ENCODE measurements at places on chromosomes 5 and 9.

DNA sequence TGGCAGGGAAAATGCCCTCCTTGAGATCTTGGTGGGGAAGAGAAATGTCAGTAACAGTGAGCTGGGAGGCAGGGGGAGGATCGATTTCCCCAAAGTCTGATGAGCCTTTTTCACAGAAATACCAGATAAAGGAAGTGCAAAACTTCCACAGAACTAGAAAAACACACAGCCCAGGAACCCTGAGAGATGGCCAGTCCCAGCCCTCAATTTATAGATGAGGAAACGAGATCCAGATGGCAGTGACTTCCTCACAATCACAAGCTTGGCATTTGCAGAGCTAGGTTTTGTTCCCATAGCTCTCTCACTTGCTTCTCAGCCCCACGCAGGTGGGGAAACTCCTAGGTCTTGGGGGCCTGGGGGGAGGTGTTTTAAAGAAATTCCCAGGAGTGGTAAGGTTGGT lies 3.8 kb upstream of the GGTA1 start:
- DNase-seq = no peak

DNA sequence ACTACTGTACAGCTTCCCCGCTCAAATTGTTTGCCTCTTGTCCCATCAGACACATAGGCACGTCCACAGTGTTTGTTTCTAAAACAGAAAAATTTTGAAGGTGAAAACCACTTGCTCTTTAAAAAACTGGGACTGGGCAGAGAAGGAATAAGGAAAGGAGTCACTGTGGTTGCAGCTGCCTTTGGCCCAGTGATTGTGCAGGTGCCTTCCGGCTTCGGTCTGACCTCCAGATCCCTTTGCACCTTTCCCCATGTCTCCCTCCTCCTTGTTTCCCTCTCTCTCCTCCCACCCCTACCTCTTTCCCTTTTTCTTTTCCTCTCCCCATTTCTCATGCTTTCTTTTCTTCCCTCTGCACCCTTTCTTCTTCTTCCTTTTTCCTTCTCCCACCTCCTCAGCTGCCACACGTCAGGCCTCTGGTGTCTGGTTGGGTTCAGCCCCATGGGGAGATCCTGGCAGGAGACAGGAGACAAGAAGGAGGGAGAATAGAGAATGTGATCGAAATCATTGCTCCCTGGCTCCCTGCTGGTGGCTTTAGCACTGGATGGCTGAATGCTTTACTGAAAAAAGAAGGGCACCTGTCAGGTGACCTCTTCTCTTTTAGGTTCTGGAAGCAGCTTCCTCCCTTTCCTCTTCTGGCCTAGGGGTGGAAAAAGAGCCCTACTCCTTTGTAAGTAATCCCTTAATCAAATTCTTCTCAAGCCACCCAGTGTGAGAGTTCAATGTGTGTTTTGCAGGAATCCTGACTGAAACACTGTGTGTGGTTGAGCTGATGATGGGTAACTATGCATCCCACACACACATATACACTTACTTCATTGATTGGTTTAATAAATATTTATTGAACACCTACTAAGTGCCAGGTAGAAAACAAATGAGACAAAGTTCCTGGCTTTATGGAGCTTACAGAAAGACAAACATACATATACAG lies 267.3 kb downstream of the MAST4 start:
- no peak for DNase-seq

GRCh38 chr9:87461256-87461655 lies 36.4 kb upstream of the DAPK1 start:
- no peak for DNase-seq

DNA sequence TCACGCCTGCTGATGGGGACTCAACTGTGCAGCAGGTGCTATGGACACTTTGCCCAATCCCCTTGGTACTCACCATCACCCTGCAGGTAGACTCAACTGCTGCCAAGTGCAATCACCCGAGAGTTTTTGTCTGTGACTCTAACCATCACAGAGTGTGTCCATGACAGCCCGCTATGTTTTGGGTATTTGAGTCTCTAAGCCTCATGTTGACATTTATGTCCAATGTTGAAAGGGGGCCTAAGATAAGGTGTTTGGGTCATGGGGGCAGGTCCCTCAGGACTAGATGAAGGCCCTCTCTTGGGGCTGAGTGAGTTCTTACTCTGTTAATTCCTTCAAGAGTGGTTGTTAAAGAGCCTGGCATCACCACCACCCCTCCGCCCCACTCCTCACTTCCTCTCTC lies 44.1 kb upstream of the GABRP start:
- DNase-seq = no peak

GRCh38 chr9:97889941-97890887 lies 32.1 kb downstream of the TRMO start:
- DNase-seq = no peak

- peak; percentile 25 for DNase-seq
These were observed 115.4 kb downstream of the EGFLAM start for GRCh38 chr5:38373743-38374142.

DNA sequence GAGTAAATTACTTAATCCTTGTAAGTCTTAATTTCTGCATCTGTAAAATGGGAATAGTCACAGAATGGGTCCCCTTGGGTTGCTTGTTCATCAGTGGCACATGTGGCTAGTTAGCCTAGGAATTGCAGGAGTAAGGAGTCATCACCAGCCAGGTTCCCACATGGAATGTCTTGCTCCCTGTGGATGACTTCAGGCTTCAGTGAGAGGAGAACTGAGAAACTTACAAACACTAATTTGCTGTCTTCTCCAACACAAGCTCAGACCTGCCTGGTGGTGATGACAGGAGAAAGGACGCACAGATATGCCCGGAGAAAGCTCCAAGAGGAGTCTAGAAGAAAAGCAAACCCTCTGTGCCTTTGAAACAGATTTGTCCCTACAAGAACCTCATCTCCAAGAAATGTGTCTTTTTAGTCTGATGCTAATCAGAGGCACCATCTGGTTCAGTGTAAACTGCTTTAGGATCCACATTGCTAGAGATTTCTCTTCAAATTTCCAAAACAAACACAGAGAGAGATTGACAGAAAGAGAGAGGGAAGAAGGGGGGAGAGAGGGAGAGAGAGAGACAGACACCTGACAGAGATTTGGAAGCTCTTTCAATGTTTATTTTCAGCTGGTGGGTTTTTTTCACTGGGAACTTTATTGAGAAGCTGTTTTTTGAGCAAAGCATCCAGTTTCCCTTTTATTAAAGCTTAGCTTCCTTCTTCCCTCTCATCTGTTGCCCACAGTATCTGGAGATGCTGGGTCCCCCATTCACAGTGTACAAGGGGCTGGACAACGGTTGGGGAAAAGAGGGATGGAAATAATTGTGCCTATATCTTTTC lies 128.3 kb downstream of the DOCK2 start:
- no peak for DNase-seq

DNA sequence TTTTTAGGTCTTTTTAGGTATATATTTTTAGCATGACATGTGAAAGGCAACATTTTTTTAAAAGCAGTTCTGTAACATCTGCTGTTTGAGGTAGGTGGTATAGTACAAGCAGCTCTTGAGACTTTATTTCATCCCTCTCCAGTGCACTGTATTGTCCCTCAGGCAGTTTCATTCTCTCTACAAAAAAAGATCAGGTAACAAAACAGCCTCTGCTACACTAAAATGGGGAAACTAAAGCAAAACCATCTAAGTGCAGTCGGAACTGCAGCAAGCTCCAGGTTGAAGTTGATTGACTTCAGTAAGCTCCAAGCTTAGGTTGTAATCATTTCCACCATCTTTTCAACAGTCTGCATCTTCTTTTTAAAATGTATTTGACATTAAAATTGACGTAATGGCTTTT lies 195.6 kb downstream of the DEPDC1B start:
- no peak for DNase-seq

DNA sequence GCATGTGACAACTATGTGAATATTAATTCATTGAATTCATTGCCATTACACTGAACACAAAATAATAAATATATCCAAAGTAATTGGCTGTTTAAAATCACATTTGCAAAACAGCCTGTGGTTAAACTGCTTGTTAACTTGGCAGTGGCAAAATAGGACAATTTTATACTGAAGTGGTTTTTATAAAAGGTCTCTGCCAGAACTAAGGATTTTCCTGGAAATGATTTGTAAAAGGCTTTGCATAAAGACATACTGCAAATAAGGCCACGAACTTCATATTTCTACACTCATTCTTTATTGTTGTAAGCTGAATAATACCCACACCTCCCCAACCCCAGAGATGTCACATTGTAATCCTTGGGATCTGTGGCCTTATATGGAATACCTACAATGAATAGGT lies 370.3 kb upstream of the RGMB start:
- DNase-seq = no peak

DNA sequence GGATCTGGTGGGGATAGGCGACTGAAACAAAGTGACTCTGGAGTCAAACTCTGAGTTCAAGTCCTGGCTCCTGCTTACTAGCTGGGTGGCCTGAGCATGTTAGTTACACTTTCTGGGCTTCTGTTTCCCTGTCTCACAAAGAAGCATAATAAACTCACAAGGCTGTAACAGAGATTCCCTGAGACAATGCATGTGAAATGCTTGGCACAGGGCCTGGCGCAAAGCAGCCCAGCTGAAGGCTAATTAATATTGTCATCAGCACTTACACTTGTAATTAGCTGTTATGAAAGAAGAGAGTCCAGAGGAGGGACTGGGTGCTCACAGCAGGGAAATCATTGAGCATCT lies 64.1 kb upstream of the SPOCK1 start:
- DNase-seq = no peak

GRCh38 chr5:149466457-149466972 lies 84.7 kb downstream of the CSNK1A1 start:
- peak; percentile 90 for DNase-seq

DNA sequence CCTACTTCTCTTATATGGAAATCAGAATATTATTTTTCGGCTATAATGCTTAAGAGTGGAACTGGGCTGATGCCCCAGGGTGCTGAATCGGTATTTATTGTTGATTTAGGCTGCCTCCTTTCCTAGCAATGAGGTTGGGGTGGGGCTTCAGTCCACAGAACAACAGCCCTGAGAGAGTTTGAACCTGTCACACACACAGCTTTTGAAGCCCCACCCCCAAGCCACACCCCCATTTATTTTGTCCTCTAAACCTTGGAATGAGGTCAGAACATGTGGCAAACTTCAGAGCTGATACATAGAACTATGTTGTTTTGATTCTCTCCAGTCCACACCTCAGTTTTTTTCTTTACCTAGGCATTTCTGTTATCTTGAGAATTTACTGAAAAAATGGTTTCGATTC lies 51.7 kb upstream of the CAMK4 start:
- no peak for DNase-seq

DNA sequence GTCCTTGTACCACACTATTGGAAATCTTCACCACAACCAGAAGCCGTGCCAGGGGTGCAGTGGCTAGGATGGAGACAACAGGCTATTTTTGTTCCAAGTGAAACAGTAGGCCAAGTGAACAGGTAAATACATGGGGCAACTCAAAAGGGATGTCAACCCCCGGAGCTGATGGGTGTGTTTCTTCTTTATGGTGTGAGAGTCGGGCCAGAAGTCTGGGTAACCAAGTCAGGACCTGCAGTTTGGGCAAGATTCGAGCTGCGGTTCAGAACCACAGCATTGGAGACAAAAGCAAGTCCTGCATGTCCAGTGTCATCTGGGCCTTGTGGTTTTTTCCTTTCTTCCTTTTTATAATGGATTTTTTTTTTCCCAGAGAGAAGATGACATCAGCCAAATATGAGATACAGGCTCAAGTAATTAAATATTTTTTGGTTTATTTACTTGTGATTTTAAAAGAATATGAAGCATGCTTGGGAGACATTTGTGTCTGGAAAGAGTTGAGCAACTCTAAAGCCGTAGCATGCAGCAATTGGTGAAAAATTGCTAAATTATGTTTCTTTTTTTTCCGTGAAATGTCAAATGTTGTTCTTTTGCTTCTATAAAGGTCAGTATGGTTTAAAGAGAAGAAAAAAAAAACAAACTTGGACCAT lies 261.6 kb downstream of the ARRDC3 start:
- no peak for DNase-seq

DNA sequence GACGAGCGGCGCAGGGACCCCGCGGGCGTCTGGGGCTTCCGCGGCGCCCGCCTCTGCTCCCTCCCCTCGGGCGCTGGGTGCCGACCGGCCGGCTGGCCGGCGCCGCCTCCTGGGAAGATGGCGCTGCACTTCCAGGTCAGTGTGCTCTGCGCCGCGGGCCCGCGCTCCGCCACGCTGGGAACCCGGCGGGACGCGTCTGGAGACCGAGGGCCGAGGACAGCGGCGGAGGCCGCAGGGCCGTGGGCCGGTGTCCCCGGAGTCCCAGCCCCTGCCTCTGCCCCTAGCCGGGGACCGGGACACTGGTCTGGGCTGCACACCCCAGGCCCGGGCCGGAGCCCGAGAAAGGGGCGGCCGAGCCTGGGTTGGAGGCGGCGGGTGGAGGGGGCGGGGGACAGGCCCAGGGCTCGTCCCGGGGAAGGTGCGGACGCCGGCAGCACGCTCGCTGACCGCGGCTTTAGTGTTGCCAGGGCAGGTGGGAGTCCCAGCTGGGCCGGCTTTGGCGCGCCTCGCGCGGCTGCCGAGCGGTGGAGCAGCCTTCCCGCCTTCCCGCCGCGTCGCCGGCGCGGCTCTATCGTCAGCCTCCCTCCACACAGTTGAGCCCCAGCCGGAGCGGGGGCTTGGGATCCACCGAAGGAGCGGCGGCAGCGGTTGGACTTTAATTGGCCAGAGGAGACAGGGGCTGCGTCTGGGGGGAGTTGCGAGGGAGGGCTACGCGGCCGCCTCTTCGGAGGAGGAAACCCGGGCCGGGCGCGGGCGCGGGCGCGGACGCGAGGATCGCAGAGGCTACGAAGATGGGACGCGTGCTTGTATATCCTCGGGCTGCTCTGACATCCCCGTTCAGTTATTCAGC lies at the start of gene RANBP17:
TSS of gene RANBP17 (plus strand) at position 102 of the 850 bp plus-strand sequence.
- DNase-seq = peak; percentile 67

- no peak for DNase-seq
These were observed 74.0 kb downstream of the PCSK5 start for GRCh38 chr9:75964427-75964826.

DNA sequence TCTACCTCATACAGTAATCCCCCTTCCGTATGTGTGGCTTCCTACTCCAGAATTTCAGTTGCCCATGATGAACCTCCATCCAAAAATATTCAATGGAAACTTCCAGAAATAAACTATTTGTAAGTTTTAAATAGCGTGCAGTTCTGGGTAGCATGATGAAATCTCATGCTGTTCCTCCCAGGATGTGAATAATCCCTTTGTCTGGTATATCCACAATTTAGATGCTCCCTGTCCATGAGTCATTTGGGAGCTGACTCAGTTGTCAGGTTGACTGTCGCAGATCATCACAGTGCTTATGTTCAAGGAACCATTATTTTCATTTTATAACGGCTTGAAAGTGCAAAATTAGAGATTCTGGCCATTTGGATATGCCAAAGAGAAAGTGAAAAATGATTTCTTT lies 290.1 kb upstream of the CDH9 start:
- peak; percentile 82 for DNase-seq

DNA sequence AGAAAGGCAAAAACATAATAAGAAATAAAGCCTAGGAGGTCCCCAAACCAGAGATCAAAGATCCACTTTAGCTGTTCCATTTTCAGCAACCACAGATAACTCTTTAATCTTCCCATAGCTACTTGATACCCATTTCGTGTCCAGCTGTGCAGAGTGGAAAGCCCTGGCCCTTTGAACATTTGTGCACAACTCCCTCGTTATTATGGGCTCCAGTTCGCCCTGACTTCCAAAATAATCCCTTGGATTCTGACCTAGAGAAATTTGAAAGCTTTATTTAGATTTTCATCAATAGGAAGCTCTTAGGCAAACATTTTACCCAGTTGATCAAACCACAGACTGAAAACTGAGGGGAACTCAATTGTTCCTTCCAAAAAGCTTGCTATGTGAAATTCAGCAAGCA lies 4.8 kb downstream of the MYOT start:
- no peak for DNase-seq

GRCh38 chr5:115579747-115580173 lies 22.5 kb downstream of the TICAM2 start:
- DNase-seq = peak; percentile 64
